ENCODE measurements at places on chromosomes 2 and 18. TPM values are rescaled to one million over a fixed set of nuclear protein-coding genes. Genes with fewer than 3 reads are reported as not detected.
A peak's percentile ranks its signal among the peaks of the same experiment; 100 is the strongest.

DNA sequence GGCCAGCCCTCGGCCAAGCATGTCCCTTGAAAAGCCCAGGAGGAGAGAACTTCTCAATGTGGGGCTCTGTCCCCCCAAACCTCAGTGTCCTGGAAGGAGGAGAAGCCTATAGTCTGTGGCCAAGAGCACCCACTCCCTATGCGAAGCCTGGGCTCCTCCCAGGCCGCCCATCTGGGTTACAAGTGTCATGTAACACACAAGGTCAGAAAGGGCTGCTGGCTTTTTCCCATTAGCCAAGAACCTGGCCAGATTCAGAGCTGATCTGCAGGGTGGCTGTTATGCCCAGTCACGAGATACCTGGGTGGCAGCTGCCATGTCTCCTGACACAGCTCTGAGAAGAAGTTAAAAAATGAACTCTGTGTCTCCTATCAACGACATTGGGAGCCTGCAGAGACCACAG lies 170.7 kb downstream of the TNS1 start:
- no peaks in the 10 kb centered on the region for H3K4me1 ChIP-seq
- H3K4me3 ChIP-seq = no peak overlapping the region
- peaks cover 2% of the 10 kb centered on the region for H3K27me3 ChIP-seq

DNA sequence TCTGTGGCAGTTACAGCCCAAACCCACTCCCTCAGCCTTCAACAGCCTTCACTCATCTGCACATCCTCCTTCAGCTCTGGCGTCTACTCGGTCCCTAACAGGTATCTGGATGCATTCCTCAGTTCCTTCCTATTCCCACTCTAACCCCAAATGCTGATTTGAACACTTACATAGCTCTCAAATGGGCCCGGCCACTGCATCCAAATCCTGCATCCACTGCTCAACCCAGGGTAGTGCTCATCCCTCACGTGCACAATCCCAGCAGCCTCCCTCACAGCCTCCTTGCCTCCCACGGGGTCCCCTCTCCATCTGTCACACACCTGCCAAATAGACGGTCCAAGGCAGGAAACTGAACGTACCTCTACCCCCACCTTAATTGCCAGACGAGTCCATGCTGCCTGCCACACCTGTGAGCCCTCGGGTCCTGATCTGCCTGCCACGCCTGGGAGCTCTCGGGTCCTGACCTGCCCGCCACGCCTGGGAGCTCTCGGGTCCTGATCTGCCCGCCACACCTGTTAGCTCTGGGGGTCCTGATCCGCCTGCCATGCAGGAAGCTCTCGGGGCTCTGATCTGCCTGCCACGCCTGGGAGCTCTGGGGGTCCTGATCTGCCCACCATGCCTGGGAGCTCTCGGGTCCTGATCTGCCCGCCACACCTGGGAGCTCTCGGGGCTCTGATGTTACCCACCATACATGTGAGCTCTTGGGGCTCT lies 9.9 kb downstream of the OR6B3 start:
- H3K27me3 ChIP-seq = peaks cover 20% of the 10 kb centered on the region
- DNase-seq = no peak
- no peak overlapping the region for H3K27ac ChIP-seq
- H3K36me3 ChIP-seq = no peaks in the 10 kb centered on the region

GRCh38 chr2:235055891-235056516 lies 104.2 kb downstream of the SH3BP4 start:
- H3K4me1 ChIP-seq = peaks cover 7% of the 10 kb centered on the region
- no peak for DNase-seq
- H3K27me3 ChIP-seq = peaks cover 32% of the 10 kb centered on the region
- H3K4me3 ChIP-seq = no peak overlapping the region

- H3K4me3 ChIP-seq = no peak overlapping the region
- H3K27ac ChIP-seq = no peak overlapping the region
- peaks cover 47% of the 10 kb centered on the region for H3K27me3 ChIP-seq
- no peaks in the 10 kb centered on the region for H3K36me3 ChIP-seq
- peaks cover 37% of the 10 kb centered on the region for H3K4me1 ChIP-seq
These were observed 143.8 kb downstream of the MEIS1 start for GRCh38 chr2:66578687-66579106.

GRCh38 chr18:48944634-48945033 lies 6.1 kb downstream of the SMAD7 start:
- no peak overlapping the region for H3K27ac ChIP-seq
- peaks cover 77% of the 10 kb centered on the region for H3K4me1 ChIP-seq
- H3K27me3 ChIP-seq = no peaks in the 10 kb centered on the region
- no peak overlapping the region for H3K4me3 ChIP-seq

GRCh38 chr2:204753841-204754240 lies 208.6 kb downstream of the PARD3B start:
- H3K36me3 ChIP-seq = no peaks in the 10 kb centered on the region
- no peak overlapping the region for H3K27ac ChIP-seq
- no peaks in the 10 kb centered on the region for H3K4me1 ChIP-seq

DNA sequence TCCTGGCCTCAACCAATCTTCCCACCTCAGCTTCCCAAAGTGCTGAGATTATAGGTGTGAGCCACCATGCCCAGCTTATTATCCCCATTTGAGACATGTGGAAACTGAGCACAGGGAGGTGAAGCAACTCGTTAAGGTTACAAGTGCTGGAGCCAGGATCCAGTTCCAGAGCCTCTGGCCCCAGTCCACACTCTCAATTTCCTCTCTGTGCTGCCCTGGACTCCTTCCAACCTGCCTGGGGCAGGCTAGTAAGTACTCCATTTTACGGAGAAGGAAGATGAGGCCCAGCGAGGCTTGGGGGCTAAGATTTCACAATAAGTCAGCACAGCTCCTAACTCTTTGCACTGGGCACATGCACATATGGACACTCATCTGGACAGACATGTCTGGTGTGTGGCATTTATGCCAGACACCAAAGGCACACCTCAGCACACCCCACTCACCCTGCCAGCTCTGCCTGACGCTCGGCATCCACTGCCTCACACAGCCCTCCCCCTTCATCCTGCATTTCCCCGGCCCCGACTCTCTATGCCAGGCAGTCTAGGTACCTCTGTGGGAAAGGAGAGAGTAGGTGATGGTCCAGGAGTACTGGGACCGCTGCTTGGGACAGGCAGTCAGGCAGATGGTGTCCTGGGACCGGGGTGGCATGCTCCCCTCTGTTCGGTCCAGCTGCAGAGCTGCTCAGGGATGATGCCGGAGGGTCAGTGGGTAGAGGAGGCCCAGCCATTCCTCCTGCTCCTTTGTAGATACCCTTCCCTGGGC lies 20.5 kb downstream of the CFAP65 start:
- no peak overlapping the region for H3K27ac ChIP-seq
- peaks cover 24% of the 10 kb centered on the region for H3K27me3 ChIP-seq
- H3K4me1 ChIP-seq = no peaks in the 10 kb centered on the region
- no peak overlapping the region for H3K4me3 ChIP-seq
- no peak for DNase-seq
- H3K36me3 ChIP-seq = no peaks in the 10 kb centered on the region

DNA sequence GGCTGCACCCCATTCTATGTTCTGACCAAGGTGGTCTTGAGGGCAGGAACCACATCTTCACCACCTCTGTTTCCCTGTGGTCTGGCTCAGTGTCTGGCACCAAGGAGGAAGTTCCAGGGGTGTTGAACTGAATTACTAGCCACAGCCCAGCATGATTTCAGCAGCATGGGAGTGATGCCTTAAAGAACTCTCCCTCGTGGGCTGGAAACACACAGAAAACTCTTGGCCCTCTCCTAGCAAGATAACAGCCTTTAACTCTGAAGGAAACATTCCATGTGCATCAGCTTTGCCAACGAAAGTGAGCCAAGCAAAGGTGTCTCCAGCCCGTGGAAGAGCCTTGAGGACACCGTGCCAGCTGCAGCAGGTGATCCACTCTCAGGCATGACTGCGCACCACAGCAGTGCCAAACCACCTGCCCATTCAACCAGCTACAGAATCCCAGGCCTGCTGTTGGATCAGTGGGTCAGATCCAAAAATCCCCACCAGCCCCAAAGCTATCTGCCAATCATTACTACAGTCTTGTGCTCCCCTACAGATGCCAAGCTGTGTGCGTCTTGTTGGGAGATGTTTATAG lies 124.8 kb downstream of the TTC32 start:
- no peaks in the 10 kb centered on the region for H3K4me1 ChIP-seq
- no peak for DNase-seq
- no peak overlapping the region for H3K4me3 ChIP-seq
- no peak overlapping the region for H3K27ac ChIP-seq
- H3K27me3 ChIP-seq = peaks cover 24% of the 10 kb centered on the region

DNA sequence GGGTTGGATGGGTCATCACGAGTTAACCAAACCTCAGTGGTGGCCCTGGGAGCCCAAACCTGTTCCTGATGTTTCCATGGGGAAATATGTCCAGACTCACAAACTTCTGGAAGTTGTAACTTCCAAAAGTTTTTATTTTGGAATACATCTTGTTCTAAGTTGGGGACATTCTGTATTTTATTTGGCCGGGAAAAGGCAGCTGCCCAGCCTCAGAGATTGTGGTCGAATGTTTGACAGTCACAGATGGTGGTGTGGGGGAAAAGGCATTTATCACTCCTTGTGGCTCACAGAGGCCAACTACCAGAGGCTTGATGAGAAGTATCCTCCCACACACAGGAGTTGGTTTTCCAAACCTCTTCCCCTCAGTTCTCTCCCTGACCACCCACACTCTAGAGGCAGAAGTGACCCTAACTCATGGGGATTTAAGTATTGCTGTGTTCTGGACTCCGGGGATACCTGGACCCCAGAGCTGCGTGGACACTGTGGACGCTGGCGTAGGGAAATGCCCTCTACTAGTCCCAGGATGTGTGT lies 124.7 kb upstream of the PPP1CB start:
- H3K4me1 ChIP-seq = peaks cover 18% of the 10 kb centered on the region
- peak overlapping the region; percentile 11 for H3K27ac ChIP-seq
- H3K27me3 ChIP-seq = no peaks in the 10 kb centered on the region
- H3K4me3 ChIP-seq = no peak overlapping the region
- H3K36me3 ChIP-seq = no peaks in the 10 kb centered on the region

DNA sequence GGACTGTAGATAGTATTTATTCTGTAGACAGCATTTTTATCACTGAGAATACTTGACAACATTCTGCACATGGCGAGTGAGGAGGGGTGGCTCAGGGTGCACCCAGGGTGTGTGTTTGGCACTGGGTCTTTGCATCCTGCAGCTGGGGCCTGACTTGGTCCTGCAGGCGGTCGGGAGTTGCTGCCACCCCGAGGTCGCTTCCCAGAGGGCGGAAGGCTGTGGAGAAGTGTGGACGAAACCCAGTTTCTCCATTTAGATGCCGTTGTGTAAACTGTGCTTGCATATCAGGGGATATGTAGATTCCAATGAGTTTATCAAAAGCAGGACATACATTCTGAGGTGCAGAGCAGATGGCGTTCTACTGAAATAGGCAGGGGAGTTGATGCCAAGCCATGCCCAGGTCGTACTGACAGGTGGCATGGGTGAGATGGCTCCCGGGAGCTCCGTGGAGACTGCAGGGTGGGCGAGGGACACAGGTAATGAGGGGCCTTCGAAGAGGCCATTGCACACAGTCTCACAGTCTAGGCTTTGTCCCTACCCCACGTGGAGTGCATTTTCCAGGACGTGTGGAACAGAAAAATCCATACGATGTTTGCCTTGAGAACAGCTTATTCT lies 74.5 kb downstream of the RTP5 start:
- H3K4me1 ChIP-seq = peaks cover 29% of the 10 kb centered on the region
- no peak overlapping the region for H3K4me3 ChIP-seq
- no peaks in the 10 kb centered on the region for H3K27me3 ChIP-seq

DNA sequence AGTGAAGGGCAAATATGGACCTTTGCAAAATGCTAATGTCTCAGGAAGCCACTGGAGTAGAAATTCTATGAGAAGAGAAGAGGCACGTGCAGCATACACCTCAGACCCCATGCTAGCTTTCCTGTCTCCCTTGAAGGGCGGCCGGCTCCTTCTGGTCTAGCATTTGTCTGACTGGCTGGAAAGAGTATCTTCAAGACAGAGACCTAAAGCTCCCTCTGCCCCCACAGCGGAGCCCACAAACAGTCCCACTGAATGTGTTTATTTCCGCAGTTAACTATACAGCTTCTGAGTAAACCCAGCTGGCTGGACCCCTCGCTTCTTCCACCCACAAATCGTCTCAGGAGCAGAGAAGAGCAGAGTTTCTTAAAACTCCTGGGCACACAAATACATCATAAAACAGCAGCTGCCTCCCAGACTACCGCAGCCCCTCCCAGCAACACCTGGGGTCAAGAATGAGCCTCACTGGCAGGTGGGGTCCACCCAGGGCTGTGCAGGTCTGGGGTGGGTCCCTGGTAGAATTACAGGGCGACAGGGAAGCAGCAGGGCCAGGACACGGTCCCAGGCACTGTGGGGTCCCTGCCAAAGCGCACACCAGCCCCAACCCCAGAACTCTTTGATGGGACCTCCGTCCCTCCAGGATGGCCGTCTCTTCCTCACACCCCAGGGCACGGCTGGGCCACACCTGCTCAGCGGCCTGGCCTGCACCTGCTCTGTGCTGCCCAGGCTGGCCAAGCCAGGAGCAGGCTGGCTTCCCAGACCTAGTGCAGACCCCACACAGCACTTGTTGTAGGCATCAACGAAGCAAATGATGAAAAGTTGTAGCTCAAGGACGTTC lies 103.8 kb downstream of the PXDN start:
- no peaks in the 10 kb centered on the region for H3K4me1 ChIP-seq
- peaks cover 6% of the 10 kb centered on the region for H3K27me3 ChIP-seq
- no peak for DNase-seq
- H3K27ac ChIP-seq = no peak overlapping the region
- no peaks in the 10 kb centered on the region for H3K36me3 ChIP-seq

DNA sequence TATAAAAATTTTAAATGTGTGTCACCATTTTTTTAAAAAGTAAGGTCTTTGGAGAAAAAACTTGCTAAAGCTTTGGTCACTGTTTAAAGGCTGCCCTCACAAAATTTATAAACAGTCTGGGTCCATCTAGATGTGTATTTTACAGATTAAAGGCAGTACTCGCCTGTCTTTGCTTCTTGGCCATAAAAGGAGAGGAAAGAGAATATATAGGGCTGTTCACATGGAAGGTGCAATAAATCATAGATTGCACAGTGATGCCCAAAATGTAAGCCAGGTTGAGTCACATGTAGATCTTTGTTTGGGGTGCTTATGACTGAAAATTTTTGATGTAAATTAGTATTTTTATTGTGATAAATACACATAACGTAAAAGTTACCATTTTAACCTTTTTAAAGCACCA lies 55.6 kb downstream of the MTCL1 start:
- no peak overlapping the region for H3K4me3 ChIP-seq
- no peak overlapping the region for H3K27ac ChIP-seq

GRCh38 chr2:156077041-156077742 lies 255.3 kb downstream of the NR4A2 start:
- no peak overlapping the region for H3K4me3 ChIP-seq
- DNase-seq = no peak
- H3K27ac ChIP-seq = no peak overlapping the region
- no peaks in the 10 kb centered on the region for H3K36me3 ChIP-seq

The CYBRD1 gene
- polyA plus RNA-seq = 0.50 TPM

The TSGA10 gene
- polyA plus RNA-seq = 42.2 TPM

The TMEM247 gene
- not detected for polyA plus RNA-seq

The SCTR gene
- not detected for polyA plus RNA-seq

The IL18RAP gene
- polyA plus RNA-seq = not detected

The TBR1 gene
- polyA plus RNA-seq = not detected

The XIRP2 gene
- not detected for polyA plus RNA-seq

The TPRKB gene
- polyA plus RNA-seq = 85.5 TPM

Measured in naive B cell (primary cell).